ENCODE measurements at places on chromosomes 6 and 20.

- peak; percentile 62 for DNase-seq
Observed at GRCh38 chr6:156776840-156777576, at the start of gene ARID1B. TSS of gene ARID1B (plus strand) at chr6:156777378. CDS start at chr6:156777681, 303 bp downstream.

GRCh38 chr6:127880429-127880828 is 20.4 kb downstream of the THEMIS start:
- DNase-seq, result no peak

DNA sequence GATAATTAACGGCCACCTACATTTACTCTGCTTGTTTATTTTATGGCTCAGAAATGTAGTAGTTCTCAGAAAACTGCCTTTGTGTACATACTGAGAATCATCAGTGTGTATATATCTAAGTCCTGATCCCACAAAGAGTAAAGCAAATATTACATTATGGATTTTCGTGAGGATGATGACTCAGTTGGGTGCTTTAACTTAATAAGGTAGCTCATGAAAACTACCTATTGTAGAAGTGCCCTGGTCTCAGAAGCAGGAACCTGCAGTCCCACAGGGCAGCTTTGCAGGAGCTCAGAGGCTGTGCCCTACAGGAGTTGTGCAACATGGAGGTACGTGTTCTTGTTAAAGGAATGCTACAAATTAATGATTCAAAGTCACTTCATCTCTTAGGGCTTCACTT is 108.2 kb downstream of the PLG start:
- DNase-seq, result no peak

GRCh38 chr6:37822851-37823682 is 3.5 kb downstream of the ZFAND3 start:
- no peak for DNase-seq

DNA sequence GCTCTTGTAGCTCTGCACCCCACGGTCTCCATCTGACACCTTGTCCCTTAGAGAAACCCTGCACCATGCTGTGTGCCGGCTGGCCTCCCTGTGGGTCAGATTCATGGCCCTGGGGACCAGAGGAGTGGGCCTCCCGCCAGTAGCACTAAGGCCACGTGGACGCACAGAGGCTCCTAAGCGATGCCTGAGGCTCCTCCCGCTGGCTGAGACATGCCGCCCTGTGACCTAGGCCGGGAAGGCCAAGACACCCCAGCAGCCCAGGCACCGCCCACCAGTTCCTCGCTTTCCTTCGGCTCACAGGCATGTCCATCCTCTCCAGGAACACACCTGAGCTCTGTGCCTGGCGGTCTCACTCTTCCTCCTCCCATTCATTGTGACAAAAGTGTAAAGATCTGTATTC is 311.0 kb downstream of the THBS2 start:
- DNase-seq, result no peak

GRCh38 chr6:127053032-127053874 is 65.2 kb upstream of the RSPO3 start:
- DNase-seq, result no peak

DNA sequence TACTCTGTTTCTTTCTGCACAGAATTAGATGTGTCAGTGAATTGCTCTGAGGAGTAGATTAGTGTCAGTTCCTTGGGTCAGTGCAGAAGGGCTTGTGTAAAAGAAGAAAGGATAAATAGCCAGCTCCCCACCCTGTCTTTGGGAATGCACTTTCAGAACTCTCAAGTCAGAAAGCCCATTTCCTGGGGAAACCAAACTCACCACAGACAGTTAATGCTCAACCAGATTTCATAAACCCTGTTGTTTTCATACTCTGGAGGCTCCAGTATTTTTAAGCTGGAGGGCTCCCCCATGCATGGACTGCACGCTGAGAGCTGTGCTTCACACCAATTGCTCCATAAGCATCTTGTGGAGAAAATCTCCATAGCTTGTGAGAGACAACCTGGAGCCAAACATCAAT is 449.7 kb downstream of the CDH26 start:
- DNase-seq, result no peak

GRCh38 chr20:10357061-10357708 is 76.8 kb downstream of the MKKS start:
- no peak for DNase-seq

- DNase-seq, result no peak
Observed at GRCh38 chr20:13222319-13222716, 1.2 kb downstream of the ISM1 start.

GRCh38 chr6:36169023-36170007 is 27.2 kb upstream of the BRPF3 start:
- no peak for DNase-seq

DNA sequence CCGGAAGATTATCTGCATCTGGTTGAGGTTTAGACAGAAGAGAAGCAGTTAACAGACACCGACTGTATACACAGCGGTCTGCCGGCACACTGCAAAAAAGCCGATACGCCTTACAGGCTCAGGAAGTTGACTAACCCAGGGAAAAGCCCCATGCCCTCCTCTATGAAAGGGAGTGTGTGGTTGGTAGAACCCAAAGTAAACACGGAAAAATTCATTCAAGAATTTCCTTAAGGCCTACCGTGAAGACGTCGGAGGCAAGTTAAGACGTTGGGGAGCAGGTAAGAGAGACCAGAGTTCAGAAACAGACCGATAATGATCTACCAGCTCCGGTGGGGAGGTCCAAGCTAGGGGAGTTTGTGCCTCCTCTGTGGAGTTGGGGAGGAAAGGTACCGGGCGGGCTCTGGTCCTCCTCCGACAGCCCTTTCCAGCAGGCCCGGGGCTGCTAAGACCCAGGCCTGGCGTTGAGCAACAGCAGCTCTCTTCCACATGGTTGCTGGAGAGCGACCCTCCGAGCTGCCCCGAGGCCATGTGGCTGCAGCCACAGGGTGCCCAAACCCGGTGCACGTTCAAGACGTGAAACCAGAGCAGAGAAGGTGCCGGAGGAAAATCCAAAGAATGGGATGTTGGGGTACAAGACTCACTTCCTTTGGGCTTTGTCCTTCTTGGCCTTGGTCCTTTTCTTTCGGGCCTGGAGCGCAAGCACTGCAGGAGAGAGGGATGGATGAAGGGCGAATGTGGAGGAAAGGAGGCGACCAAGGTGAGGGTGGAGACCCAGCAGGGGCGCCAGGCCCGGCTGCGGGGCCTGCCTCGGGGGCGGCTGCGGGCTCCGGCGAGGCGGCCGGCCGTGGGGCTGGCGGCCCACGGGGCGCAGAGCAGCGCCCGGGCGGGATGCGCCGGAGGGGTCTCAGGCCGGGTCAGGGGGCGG is 809 bp downstream of the SRPK1 start:
- DNase-seq, result peak; percentile 9

All from hippocampal formation (tissue), 2 donors.